ENCODE measurements at places on chromosomes 3 and 15. TPM values are rescaled to one million over a fixed set of nuclear protein-coding genes. Genes with fewer than 3 reads are reported as not detected.
A peak's percentile ranks its signal among the peaks of the same experiment; 100 is the strongest.

KLHL6 gene
- polyA plus RNA-seq = 1.4 TPM

- DNase-seq = no peak
These were observed 13.2 kb downstream of the USP3 start for GRCh38 chr15:63517628-63518027.

- no peak for DNase-seq
These were observed 15.0 kb upstream of the LRRC34 start for GRCh38 chr3:169827712-169828111.

DNA sequence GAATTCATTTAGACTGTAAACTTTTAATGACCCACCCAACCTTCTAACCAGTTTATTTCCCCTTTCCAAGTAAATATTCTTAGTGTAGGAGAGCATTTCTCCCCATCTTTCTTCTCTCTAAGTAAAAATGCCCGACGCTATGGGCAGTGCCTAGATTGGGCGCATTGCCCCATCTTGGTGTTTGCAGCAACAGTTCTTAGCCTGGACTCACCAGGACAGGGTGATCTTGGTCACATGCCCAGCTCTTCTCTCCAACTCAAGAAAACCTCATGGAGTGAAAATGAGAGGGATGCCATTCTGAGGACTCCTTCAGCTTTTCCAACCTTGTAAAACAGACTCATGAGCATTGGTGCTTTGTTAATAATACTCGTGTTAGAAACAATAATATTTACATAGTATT lies 76.7 kb downstream of the GHSR start:
- DNase-seq = no peak

GRCh38 chr3:12455740-12456139 lies 28.5 kb upstream of the TSEN2 start:
- no peak for DNase-seq

DNA sequence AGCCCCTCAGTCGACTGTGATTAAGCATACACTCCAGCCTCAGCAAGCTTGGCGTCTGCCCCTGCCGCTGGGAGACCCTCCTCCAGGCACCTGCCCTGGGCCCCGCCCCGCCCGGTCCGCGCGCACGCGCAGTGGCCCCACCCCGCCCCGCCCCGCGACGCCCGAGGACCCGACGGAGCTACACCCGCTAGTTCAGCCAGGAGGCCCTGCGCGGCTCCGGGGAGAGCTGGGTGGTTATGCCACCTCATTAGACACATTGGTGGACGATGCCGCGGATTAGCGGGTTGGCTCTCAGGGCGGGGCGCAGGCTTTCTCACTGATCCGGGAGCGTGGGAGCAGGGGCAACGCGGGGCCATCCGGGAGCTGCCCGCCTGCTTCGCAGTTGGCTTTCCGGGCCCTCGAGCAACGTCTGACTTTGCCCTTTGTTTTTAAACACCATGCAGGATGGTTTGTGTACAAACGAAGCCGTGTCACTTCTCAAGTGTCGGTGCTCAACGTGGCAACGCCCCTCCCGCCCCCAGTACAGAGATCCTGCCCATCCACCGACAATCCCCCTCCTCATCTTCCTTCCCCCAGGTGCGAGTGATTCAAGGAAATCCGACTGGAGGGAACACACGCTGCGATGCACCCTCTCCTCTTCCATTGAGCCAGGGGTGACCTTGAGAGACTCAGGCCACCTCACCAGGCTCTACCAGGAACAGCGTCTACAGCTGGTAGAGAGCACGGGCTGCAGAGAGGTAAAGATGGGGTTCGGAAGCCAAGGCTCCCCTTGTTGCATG lies 109.3 kb downstream of the SHQ1 start:
- DNase-seq = peak; percentile 92

DNA sequence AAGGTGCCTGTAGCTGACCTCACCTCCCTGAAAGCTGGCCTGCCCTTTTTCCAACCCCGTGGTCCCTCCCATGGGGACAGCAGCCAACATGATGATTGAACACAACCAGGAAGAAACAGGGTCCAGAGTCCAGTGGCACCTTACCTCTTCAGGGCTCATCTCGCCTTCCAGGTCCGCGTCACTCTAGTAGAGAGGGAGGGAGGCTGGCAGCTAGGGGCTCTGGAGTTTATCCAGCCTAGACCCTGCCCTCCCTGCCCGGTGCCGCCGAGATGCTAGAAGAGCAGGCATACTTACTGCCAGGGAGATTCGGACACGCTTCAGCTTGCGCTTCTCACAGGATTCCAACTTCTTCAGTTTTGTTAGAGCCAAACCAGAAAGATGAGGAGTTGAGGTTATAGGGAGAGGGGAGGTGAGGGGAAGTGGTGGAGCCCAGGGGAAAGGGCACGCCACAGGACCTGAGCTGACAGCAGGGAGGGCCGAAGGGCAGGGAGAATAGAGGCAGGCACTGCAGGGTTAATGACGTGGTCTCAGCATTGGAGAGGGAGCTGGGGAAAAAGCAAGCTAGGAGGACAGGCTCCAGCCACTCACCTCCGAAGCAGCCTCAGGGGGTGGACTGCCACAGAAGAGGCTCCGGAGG lies 9.1 kb downstream of the CLCN2 start:
- no peak for DNase-seq

- no peak for DNase-seq
These were observed 28.8 kb downstream of the NBEAL2 start for GRCh38 chr3:47008234-47008796.

DNA sequence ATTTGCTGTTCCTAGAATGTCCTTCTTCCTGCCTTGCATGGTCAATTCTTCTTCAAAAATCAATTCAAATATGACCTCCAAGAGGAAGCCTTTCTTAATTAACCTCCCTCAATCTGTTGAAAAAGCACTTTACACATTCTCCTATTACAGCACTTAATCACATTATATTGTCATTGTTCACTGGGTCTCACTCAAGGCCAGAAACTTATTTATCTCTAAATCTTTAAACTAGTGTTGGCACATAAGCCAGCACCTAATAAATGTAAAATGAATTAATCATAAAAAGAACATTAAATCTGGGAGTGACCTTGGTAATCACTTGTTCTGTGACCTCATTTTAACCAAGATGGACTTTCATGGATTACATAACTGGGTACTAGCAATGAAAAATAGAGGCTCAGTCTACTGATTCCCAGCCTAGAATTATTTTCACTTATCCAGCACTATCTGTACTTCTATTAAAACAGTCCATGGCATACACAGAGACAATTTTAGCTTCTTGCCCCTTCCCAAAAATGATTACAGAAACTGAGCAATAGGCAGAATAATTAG lies 22.1 kb downstream of the MSL2 start:
- no peak for DNase-seq

GRCh38 chr3:52447512-52448355 lies 2.8 kb upstream of the SEMA3G start:
- DNase-seq = no peak

DNA sequence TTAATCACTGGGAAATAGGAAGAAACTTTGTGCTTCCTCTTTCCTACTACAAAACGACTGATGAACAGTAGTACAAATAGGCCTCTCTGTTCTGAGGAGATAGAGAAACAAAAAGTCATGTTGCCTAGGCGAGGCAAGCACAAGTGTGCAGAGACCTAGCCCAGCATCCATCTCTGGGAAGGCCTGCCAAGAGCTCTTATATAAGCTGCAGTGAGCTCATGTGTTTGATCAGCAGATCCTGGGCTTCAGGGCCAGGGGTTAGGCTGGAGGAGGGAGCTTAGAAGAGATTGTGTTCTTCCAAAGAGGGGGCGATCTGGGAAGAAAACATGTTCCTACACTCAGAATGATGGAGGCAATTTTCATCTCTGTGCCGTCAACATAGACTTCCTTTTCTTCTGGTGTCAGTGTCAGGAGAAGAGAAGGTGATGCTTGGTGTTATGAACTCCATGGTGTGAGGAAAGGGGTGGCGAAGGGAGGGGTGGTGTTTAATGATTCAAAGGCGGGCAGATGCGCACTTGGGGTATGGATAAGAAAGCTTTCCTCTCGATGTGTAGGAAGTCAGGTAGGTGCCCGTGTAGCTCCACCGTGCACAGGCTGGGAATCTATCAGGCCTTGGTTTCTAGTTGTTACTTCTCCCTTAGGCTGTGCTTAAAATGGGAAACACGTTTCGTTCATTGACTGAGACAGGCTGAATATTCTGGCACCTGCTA lies 29.5 kb upstream of the ETV5 start:
- DNase-seq = no peak

CLDN16 gene
- 0.11 TPM for polyA plus RNA-seq

DNA sequence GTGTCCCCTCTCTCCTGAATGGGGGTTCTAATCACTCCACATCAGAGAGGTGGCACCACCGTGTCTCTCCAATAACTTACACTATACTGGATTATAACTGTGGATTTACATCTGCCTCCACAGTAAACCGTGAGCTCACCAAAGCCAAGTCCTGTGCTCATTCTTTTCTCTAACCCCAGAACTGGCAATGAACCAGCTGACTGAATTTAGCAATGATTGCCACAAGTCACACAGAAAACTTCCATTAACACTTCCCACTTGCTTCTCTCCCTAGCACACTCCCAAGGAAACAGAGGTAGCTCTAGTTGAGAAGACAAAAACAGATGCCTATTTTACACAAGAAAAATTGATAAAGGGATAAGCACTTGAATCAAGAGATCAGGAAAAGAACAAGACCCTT lies 361.3 kb downstream of the ULK4 start:
- no peak for DNase-seq

GRCh38 chr15:58212909-58213526 lies 74.8 kb downstream of the AQP9 start:
- DNase-seq = no peak

GRCh38 chr3:99648516-99648915 lies 10.1 kb downstream of the COL8A1 start:
- no peak for DNase-seq

DNA sequence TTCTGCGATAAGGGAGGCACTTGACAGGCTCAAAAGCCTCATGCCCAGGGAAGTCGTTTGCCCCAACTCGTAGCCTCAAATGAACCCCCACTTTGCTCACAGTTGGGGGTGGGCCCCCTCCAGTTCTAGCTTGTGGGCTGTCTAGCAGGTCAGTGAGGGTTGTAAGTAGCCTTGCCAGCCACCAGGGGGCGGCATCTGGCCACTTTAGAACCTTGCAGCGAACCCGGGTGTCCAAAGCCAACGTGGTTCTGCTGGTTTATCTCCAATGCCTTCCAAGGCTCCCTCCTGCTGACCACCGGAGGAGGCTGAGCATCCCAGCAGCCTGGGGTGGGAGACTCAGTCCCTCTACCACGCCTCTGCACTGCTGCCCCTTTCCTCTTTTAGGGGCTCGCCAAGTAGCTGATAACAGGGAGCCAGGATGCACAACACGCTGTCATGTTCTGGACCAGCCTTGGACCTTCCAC lies 9.2 kb upstream of the RBSN start:
- DNase-seq = peak; percentile 86

LMAN1L gene
- polyA plus RNA-seq = not detected

GRCh38 chr3:194364314-194364651 lies 5.3 kb downstream of the LRRC15 start:
- DNase-seq = no peak

OR5K2 gene
- 0.17 TPM for polyA plus RNA-seq

ZXDC gene
- 37.8 TPM for polyA plus RNA-seq

SERPINI2 gene
- 2.3 TPM for polyA plus RNA-seq

- peak; percentile 84 for DNase-seq
These were observed 10.7 kb downstream of the RBP2 start for GRCh38 chr3:139465636-139466035.

DNA sequence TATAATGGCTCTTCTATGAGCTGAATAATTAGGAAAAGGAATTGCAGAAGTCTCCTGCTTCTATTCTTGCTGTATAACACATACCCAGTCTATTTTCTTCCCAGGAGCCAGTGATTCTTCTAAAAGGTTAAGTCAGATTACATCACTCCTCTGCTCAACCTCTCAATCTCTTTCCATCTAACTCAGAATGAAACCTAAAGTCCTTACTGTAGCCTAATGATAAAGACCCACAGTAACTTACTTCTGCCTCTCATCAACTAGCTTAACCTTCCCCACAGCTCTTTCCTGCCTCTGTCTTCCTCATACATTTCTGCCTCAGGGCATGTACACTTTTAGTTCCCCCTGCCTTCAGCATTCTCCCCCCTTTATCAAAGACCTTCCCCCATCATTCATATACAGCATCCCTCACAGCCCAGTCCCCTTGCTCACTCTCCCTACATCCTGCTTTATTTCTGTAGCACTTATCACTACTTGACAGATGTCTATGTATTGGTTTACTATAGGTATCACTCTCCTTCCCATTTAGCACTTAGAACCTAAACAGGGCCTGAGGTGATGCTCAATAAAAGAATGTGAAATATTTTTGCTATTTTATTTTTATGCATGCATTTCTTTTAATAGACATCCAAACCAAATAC lies 28.5 kb upstream of the CMTM6 start:
- no peak for DNase-seq

GRCh38 chr15:40098489-40099261 lies 10.0 kb downstream of the BMF start:
- peak; percentile 92 for DNase-seq

- no peak for DNase-seq
These were observed 31.4 kb upstream of the FAN1 start for GRCh38 chr15:30872341-30872748.

- DNase-seq = peak; percentile 28
These were observed 29.8 kb downstream of the GNB4 start for GRCh38 chr3:179421500-179421899.

- no peak for DNase-seq
These were observed 18.0 kb downstream of the ATP10A start for GRCh38 chr15:25844981-25845680.

DNA sequence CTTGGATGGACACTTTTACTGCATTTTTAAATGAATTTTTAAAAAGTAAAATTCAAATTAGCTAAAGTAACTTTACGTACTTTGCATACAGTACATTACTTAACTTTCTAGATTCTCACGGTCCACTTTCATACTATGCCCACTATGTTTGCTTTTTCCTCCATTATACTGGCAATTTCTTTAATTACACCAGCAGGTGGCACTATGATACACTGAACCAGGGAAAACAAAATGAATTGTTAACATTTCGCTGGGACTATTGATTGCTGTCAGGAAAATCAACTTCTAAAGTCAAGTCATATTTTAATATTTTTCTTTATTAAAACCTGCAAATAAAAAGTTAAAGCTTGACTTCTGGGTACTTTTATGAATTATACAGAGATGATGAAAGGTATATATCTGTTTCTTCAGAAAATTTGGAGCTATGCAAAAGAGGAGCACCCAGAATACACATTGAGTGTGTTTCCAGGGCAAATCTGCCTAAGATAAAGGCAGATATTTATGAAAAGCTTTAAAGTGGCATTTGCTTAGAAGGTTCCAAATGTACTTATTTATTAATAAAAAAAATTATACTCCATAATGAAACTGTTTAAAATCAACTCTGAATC lies 21.8 kb upstream of the POU1F1 start:
- DNase-seq = no peak

DNA sequence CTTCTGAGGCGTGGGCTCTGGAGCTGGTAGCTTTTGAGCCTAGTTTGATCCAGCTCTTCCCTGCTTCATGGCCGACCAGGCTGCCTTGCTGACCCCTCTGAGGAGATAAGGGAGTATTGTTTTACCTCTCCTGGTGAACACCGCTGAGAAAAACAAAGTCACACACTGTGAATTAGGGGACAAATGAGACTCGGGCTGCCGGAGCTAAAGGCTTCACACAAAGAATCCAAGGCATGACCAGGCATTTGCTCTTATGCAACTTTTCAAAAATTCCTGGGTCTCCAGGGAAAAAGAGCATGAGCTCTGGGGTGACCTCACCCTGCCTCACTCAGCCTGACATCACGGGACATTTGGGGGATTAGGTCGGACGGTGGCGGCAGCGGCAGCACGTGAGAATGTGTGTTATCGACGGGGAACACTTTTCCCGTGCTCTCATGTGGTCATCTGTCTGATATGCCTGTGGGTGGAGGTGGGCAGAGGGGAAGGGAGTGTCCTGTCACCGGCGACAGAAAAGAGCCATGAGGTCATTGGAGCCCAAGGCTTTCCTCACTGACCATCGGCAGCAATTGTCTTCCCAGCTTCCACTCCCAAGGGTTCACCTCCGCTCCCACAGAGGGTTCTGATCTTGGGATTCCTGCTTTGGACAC lies 61.0 kb downstream of the TMEM44 start:
- DNase-seq = no peak
